ENCODE measurements at places on chromosomes 2 and 18.
A peak's percentile ranks its signal among the peaks of the same experiment; 100 is the strongest.

DNA sequence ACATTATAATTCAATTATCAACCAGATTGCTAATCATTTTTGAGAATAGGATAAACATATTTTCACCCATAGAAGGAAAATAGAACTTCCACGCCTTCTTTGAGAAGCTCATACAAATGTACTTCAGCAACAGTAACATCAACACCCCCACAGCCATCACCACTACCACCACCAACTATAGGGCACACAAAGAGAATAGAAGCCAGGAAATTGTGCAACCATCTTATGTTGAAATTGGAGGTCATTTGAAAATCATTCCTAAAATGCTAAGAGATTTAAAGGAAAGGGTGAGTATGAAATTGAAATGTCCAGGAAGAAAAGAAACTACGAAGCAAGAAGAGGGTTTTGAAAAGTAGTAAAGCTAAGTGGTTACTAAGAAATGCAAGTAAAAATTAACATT is 563.4 kb downstream of the ZNF804A start:
- no peak for DNase-seq

GRCh38 chr2:220887876-220888275 is 684.2 kb downstream of the EPHA4 start:
- DNase-seq: no peak

GRCh38 chr2:21363364-21363763 is 239.6 kb downstream of the TDRD15 start:
- no peak for DNase-seq

DNA sequence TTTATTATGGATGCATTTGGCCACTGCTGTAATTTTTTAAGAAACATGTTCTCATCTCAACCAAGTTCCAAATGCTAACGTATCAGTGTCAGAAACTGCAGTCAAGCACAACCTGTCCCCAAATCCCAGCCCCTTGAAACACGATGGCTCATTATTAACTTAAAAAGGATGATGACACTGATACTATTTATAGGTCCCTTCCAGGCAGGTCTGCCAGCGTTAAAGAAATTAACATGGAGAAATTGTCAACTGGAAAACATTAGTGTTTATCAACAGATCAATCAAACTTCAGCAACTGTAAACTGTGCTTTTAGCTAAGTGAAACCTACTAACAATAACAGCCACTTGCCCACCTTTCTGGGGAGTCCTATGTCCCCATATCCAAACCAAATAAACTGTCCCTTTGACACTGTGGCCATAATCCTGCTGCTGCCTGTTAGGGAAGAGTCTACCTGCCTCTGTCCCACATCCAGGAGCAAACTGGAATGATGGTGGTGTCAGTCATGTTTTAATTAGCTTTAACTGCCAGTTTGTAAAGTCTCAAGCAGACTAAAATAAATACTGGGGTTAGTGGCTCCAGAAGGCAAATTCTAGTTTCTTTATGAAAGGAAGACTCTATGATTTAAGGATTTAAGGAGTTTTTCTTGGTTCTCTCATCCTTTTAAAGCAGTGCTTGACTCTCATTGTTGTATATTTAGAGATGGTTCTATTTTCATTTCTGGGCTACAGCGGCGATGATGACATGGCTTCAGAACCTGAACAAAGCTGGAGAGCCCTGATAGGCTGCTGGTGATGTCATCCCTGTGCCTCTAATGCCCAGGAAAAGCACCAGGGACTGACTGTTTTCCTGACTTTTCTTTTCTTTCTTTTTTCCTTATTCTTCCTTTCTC is 583.6 kb upstream of the PIK3C3 start:
- DNase-seq: no peak

DNA sequence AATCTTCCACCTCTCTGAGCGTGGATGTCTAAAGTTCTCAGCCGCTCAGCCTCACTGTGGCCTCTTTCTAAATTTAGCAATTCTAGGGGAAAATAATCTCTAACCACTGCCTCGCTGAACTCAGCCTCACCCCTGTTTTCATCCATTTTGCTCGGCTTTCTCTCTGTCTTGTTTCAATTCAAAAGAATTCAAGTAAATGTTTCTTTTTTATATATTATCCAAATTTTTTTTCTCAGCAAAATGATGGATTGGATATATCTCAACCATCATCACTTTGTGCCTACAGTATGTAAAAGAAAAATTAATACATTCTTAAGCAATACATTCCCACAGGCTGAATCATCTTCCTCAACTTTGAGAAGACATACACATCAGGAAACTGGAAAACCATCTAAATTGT is 24.0 kb upstream of the GALNT5 start:
- no peak for DNase-seq

GRCh38 chr18:77087393-77088141 is 45.0 kb downstream of the MBP start:
- no peak for DNase-seq

DNA sequence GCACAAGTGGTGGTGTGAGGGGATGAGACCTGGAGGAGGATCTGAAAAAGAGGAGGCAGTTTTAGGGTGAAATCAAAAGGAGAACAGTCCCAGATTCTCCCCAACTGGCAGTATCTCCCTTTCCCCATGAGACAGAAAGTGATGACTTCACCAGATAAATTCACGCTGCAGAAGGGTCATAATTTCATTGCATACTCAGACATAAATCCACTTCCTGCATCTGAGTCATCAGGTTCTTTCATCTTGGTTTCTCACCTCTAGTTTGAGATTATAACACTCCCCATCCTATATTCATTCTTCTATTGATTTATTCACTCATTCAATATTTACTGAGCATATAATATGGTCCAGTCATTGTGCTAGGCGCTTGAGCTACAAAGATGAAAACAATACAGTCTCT is 64.7 kb downstream of the CCDC148 start:
- no peak for DNase-seq

- DNase-seq: no peak
Measured at GRCh38 chr18:58359218-58359617, 269.7 kb downstream of the ALPK2 start.

- DNase-seq: peak; percentile 46
Measured at GRCh38 chr2:219171231-219171651, 1.4 kb upstream of the SLC23A3 start.

DNA sequence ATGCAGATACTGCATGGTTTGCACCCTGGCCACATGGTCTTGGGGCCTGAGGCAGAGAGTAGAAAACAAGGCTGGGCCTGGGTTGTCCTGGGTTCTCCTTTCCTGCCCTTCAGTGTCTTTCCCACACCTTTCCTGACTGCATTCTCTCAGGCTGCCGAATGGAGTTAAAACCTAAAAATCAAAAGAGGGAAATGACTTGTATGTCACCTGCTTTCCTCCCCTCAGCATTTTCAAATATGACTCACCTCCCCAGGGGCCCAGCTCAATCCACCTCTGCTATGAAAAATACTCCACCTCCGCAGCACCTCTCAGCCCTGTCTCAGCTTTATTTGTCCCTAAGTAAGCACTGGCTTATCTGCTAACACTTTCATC is 457.8 kb upstream of the MEX3C start:
- DNase-seq: peak; percentile 53

GRCh38 chr2:96399342-96400048 is 63.9 kb downstream of the NCAPH start:
- DNase-seq: no peak

DNA sequence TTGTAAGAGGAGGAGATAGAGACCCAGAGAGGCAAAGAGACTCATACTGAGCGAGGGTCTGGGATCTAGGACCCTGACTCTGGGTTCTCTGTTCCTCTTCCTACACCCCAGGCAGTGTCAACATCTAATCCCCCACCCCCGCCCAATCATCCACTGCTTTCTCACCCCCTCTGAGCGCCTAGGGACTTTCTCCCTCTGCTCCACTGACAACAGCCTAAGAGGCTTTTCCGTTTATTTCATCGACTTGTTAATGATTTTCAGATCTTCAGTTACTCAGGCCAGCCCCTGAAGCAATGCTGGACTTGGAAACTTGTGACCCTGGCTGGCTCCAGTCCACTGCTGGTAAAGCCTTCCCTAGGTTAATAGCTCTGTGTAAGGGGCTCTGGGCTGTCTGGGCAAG is 65.1 kb downstream of the TFCP2L1 start:
- DNase-seq: no peak

DNA sequence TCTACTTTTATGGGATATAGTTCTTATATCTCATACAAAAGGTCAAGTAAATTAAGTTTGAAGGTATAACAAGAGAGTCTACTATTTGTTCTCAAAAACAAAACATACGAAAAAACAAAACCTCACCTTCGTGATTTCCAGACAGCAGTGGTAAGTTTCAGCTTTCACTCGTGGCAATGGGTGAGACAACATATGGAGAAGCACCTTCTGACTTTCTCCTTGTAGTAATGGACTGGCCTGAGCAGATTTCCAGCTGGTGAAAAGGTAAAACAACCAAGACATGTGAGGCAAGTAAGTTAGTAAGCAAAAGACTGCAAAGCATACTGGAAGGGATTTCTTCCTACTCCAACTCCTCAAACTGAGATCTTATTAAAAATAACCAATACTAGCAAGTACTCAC is 39.6 kb downstream of the RTTN start:
- peak; percentile 21 for DNase-seq

DNA sequence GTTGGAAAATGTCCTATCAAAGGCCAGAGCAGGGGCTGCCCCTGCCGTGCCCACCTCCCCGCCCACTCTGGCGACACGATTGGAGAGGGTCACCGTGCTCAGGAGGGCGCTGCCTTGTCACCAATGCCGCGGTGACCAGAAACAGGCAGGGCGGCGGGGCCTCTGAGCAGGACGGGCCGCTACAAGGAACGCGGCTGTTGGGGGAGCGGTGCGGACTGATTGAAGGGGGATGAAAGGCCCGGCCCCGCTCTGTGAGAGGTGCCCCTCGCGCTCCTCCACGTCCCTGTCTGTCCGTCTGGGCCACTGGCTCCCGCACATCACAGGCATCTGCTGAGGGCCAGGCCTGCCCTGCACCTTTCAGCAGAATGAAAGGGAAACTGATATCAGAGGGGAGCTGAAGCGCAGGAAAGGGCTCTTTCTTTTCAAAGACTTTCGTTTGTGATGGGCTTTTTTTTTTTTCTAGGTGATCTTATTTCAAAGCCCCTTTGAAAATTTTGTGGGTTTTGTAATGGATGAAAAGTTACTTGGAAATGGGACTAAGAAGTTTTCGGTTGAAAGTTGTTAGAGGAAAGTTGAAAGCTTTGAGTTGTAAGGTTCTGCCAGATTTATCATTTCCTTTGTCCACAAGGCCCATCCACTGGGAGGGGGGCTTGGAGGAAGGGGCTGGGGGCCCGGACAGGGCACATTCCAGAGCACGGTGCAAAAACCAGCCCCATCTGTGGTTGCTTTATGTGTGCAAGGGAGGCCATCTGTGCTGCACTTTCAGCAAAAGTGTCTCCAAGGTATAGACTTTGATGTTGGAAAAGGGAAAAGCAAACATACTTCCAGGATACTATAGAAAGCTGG is 244.2 kb downstream of the KLHL29 start:
- no peak for DNase-seq

DNA sequence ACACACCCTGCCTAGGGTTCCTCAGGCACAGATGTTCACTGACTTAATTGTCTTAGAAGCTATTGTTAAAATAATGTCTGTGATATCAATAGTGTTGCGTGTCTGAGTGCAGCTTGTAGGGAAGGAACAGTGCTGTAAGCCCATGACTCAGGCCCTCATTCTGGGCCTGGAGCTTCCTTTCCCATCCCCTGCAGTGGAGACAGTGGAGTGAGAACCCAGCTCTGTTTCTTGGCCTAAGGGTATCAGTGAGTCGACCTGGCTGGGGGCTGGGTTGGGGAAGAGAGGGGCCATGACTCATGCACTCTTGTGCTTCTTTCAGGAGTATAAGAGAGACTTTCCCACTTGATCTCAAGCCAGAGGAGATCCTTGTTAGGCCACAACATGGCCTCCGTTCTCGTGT is 106.8 kb downstream of the HRH4 start:
- no peak for DNase-seq

- no peak for DNase-seq
Measured at GRCh38 chr2:235659767-235660322, 166.0 kb downstream of the AGAP1 start.

- DNase-seq: peak; percentile 17
Measured at GRCh38 chr2:179861027-179861415, 391 bp downstream of the ZNF385B start.

DNA sequence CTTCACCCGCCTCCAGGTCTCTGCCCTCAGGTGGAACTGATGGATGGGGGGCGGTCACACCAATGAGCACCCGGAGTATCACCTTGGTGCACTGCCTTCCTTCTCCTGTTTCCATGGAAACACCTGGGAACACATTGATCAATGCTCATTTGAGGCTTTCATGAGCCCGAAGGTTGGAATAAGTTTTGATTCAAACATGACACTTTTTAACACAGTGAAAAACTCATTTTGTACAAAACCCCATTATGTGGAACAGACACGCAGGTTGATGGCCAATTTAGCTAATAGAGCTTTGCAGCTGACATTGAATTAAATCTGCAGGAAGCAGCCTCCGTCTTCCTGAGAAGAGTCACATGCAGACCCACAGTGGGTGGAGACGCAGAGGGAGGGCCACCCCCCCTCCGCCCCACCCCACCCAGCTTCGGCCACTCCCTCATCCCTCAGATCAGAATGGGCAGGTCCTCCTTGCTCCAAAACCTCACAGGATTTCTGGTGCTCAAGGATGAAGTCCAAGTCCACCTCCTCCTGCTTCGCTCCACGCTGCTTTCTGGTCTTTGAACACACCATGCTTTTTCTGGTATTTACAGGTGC is 96.0 kb upstream of the MYCN start:
- no peak for DNase-seq

DNA sequence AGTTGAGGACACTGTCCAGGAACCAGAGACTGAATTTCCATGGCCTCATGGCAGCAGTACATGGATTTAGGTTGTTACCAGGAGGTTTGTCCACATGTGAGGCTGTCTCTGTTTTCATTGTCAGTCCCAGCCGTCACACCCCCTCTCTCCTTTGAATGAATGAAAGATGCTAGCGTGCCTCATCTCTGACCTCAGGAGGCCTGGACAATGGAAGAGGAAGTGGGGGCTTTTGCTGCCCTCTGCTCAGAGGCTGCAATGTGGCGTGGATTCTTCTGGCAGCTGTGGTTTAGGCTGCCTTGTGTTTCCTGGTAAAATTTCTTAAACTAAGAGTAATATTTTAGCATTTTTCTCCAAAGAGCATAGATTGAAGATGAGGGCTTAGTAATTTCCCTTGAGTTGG is 47.5 kb downstream of the RAB31 start:
- DNase-seq: no peak

DNA sequence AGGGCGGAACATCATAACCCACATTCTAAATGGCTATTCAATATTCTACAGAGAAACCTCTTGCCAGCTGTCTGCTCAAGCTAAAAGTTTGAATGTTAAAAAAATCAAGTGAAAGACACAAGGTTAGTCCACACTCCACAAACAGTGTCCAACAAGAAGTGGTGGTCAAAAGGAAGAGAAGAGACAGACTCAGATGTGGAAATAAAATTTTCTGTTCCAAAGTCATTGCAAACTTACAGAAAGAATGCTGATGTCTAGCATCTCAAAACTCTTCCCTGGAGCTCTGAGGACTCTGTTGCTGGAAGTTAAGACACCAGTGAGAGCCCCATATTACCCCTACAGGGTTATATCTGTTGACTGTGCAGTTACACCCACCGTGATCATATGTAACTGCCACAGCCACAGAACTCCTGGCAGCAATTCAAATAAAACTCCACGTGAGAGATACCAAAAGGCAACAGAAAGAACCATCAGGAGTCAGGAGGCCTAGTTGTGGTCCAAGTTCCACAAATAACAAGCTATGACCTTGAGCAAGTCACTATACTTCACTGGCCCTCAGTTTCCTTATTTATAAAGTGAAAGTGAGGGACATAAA is 60.9 kb downstream of the AAK1 start:
- DNase-seq: no peak

- no peak for DNase-seq
Measured at GRCh38 chr2:204901591-204901990, 356.3 kb downstream of the PARD3B start.

Data from GM10248 (cell line).